CD14-positive monocyte (primary cell): ENCODE measurements at places on chromosomes 5 and 9.
A peak's percentile ranks its signal among the peaks of the same experiment; 100 is the strongest.

DNA sequence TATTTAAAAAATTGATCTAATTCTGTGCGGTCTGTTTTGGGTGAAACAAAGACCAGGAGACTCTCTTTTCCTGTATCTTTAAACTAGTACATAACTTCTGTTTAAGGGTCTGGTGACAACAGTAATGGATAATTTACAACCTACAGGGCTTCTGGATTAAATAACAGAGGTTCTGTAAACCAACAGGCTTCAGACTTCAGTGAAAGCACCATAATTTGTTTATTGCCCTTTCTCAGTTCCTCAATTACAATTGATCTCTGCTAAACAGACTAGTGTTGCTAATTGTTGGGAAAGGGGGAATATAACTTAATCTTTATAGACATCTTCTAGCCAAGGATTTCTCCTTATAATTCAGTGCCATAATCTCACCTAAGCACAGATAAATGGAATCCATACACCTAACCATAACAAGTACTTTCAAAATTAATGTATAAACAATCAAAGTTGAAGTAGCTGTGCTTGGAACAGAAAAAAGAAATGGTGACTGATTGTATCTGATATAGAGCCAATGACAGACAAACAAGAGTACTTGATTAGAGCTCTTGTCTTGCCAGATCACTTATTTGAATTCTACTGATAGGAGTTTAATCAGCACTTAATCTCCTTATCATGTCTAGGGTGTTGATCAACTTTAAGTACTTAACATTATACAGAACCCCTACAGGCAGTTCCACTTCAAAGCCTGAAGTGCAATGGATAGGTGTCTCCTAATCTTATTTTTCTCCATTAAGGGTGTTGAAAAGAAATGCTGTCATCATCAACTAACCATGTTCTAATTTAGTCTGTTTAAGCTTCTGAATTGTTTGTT is 536.0 kb downstream of the NR2F1-AS1 start:
- DNase-seq = no peak

DNA sequence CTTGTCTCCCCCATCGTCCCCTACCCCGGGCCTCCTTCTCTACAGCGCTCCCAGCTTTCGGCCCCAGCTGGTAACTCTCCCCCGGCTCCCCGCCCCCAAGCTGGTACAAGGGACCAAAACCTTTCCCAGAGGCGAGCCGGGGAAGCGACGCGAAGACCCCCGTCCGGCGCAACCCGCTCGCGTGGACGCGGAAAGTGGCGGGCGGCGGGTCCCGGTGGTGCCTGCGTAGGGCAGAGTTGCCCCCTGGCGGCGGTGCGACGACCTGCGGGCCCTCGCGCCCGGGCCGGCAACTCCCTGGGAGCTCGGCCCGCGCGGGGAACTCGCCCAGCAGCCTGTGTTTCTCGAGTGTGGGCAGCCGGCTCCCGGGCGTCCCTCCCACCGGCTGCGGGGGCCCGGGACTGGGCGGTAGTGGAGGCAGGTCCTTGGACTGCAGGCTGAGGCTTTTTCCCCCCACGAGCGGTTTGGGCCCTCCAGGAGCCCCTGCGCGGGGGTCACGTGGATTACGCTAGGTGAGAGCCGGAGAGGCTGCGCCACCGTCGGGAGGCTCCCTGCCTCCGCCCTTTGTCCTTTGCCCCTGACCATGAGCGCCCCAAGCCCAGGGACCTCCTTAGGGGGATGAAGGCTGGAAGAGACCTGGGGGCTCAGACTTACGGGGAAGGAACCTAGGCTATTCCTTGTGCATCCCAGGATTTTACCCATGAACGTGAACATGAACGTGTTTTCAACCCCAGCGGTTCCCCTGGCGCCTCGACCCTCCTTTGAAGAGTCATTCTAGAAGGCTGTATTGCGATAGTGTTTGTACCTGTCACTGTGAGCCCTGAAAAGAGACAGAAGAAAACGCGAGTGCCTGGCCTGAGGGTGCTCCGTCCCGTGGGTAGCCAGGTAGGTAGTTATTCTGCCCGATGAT is 2.9 kb upstream of the FOXD1 start:
- DNase-seq = peak; percentile 41

DNA sequence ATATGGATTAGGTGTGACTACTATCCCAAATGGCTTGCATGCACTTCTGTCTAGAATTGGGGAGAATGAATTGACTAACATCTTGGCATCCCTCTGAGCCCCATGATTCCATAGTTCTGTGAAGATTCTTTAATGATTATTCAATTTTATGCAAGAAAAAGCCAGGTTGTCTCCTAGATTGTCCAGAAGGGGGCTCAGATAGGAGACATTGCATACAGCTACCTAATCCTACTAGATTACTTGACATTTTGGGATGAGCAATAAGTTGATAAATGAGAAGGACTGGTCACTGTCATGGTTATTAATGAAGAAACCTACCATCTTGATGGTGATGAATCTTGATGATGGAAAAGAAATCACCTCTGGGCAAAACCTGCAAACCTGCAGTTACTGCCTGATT is 117.0 kb downstream of the CARTPT start:
- no peak for DNase-seq

GRCh38 chr9:132214027-132214622 is 52.3 kb downstream of the NTNG2 start:
- no peak for DNase-seq

DNA sequence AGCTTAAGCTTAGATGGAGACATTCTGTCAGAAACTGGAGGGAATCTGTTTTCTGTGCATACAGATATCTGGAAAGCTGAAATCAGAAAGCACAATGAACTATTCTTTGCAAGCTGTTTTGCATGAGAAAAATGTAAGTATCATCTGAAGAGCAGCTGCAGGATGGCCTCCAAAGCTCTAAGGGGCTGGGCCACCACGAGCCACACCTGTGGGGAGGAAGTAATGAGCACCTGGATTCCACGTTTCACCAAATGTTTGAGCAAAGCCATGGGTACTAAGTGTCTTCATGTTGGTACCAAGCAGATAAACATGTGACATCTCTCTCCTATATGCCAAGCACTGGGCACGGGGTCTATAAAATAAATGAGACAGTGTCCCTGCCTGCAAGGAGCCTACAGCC is 199.3 kb downstream of the TTLL11 start:
- no peak for DNase-seq
